ENCODE measurements at places on chromosomes 1 and 21. TPM values are rescaled to one million over a fixed set of nuclear protein-coding genes. Genes with fewer than 3 reads are reported as not detected.

- DNase-seq, result no peak
Measured at GRCh38 chr1:50970509-50970887, 453 bp downstream of the CDKN2C start.

DNA sequence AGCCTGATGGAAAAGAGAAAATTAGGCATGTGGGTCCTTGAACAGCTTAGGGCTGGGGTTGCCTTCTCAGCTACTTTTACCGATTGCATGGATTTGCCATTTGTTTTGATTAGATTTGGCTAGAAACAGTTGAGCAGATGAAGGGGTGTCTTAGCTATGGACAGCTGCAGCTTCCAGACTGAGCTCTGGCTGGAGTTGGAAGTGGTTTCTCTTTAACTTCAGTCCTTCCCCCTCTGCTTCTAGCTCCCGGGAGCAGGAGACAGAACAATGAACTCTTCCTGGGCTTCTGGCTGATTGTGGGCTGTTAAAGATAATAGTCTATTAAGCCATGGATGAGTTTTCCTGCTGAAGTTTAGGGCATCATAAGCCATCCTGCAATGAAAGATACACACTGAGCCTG, 50.7 kb downstream of the UBE2T start:
- DNase-seq, result no peak

Gene GJB3
- not detected for total RNA-seq

Gene C1orf56
- 0.59 TPM for total RNA-seq

DNA sequence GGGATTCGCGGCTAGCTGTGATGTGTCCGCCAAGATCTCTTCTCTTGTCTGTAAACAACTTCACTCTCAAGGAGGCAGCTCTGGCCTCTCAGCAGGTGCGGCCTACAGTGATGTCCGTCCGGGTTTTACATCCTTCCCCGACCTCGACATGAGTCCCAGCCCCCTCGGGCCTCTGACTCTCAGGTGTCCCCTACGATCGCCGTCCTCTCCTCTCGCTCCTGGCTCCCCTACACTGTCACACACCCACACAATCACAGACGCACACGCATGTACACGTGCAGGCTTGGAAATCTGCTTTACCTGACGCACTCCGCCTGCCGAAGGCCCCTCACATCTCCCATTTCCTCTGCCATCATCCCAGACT, 797 bp upstream of the RSPH1 start:
- DNase-seq, result no peak

DNA sequence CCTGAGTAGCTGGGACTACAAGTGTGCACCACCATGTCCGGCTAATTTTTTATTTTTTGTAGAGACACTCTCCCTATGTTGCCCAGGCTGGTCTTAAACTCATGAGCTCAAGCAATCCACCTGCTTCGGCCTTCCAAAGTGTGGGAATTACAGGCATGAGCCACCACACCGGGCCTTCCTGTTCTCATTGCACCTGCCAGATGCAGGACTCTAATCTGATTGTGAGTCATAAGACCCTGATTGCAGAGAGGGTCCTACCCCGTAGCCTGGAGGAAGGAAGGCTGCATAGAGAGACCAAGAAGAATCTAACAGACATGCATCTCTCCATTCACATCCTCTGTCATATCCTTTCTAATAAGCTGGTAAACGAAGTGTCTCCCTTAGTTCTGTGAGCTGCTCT, 19.5 kb upstream of the CGN start:
- no peak for DNase-seq

Gene THEM5
- not detected for total RNA-seq

DNA sequence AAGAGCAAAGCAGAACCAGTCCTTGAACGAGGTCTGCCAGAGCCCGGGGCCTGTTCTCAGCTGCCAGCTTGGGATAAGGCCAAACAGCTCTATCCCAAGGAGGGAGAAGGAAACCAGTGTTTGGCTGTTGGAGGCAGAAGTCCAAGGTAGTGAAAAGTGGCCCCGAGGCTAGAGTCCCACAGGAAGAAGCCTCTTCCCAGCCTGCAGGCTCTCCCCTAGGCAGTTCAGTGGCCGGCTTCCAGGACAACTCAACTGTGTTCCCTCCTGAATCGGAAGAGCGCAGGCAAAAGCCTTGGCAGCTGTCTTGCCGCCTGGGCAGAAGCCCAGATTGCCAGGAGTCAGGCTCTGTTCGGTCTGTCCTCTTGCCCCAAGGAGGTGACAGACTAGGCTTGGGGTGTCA, 19.3 kb downstream of the QSOX1 start:
- DNase-seq, result peak; percentile 70

- no peak for DNase-seq
Measured at GRCh38 chr1:212966616-212967015, 16.3 kb downstream of the VASH2 start.

DNA sequence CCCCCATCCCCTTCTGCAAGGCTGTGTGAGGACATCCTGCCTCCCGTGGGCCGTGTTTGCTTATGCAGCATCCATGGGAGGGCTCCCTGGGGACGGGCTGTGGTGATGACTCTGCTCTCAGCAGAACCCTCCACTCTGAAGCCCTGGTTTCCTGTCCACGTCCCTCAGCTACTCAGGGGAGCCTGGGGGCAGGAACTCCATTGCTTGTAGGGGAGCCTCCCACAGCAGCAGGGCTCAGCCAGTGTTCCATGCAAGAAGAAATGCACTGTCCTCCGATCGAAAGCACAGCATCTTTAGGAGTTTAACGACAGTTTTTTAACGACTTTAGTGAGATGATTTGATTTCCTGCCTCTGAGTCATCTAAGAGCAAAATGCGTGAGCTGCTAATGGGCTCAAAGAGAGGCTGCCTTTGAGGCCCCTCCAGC, 8.3 kb upstream of the KCNAB2 start:
- DNase-seq, result no peak

- no peak for DNase-seq
Measured at GRCh38 chr1:246782120-246782900, 58.1 kb downstream of the SCCPDH start.

DNA sequence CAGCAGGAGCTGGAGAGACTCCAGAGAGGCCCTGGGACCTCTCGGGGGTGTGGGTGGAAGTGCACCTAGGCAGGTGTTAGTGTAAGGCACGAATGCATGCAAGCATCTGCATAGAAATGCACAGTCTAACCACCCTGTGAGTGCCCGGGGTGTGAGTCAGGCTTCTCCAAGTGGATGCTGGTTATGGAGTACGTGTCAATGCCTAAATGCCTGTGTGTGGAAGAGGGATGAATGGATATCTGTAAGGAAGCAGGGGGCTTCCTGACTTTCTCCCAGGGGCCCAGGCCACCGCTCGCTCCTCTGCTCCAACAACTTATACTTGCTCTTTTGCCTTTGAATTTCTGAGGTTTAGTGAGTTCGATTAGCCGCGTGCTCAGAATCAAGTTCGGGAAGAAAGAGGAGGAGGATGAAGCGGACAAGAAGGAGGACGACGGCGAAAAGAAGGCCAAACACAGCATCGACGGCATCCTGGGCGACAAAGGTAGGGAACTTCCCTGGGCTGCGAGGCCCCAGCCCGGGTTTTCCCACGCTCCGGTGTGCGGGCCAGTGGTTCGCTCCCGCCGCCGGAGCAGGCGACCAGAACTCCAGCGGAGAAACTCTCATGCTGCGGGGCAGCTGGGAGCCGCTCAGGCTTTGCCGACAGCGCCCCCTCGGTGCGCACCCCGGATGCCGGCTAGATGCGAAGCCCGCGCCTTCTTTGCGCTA, 5.4 kb downstream of the PAX7 start:
- no peak for DNase-seq

- no peak for DNase-seq
Measured at GRCh38 chr1:3026581-3027391, 5.5 kb downstream of the ACTRT2 start.

GRCh38 chr1:23168079-23168444, 594 bp downstream of the LUZP1 start:
- peak; percentile 40 for DNase-seq

DNA sequence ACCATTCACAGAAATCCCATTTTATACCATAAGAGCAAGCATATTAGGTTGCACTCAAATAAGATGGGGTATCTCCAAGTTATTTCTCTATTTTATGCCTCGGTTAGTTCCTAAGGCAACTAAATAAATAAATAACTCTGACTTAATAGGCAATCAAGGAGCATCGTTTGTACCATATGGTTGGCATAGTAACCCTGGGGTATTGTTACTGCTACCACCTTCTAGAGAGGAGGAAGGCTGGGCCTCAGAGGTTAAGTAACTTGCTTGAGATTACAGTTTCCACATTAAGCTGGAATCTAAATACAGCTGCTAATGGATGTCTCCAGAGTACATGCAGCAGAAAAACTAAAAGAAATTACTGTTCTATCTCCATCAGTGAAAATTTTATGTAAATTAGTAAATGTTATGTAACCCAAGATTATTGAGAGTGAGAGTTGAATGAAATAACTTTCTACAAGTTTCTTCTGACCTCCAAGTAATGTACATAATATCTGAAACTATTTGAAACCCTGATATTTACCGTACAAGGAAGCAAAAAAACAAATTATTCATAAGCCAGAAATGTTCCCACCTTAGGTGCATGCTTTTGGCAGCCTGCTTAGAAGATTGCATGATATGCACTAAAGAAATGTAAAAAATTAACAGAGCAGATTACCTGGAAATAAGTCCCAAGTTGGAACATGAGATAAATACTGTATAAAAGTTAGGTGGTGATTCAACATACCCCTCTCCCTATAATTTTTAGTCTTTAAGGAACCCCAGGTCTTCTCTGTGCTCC, 127.0 kb downstream of the CRB1 start:
- no peak for DNase-seq

Gene IL10RB
- total RNA-seq, result 21.9 TPM

DNA sequence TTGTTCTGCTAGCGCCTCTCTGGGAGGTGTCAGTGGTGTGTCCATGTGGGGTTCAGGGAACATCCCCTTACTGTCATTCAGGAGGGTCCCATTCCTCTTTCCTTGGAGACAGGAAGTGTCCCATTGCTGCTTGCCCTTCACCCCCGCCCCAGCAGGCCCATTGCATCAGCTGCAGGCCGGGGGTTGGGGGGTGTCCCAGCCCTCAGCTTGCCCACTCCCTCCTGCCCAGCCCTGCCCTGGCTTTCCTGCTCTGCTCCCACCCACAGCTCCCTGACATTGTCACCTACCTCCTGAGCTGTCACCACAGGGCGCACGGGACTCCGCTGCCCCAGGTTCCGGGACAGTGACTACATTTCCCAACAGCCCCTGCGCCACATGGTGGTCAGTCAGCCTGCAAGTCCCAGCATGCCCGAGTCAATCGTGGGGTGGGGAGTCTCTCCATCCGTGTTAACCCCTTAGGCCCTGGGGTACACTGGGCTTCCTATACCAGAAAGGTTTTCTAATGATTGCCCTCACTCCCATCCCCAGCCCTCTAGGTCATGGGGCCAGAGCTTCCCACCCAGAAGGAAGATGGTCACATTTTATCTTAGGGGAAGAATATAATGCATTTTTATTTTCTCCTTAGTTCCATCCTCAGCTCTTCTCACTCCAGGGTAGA, at the start of gene INPP5B:
Gene INPP5B (minus strand): TSS at position 351 of the 658 bp plus-strand sequence. CDS start 745 bp downstream, outside the sequence.
- peak; percentile 83 for DNase-seq

Gene FBXO2
- 0.59 TPM for total RNA-seq

GRCh38 chr1:53573931-53574330, 114.7 kb downstream of the DMRTB1 start:
- DNase-seq, result no peak

All from uterus (tissue), 4 donors.